ENCODE measurements at places on chromosomes 11 and 22.

- no peak for DNase-seq
These were observed 62.0 kb upstream of the UCP3 start for GRCh38 chr11:74070723-74071492.

DNA sequence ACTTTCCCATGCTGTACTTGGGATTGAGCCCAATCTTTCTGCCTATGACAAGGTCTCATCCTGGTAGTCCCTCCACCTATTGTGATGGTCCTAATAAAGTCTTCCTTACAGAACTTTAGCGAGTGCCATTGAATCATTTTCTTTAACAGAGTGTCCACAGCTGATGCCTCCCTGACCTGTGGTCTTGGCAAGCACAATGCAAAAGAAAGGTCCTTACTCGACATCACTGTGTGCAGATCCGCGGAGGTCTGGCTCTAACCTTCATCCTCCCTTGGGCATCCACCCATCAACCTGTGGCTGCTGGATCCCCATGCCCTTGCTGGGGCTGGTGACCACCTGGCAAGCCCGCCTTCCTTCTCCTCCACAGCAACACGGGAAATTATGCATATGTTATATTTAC is 1203.9 kb downstream of the TBC1D22A start:
- no peak for DNase-seq

- DNase-seq, result no peak
These were observed 17.1 kb upstream of the NRIP3 start for GRCh38 chr11:9020916-9021315.

- DNase-seq, result no peak
These were observed 891.5 kb downstream of the TBC1D22A start for GRCh38 chr22:47653921-47654320.

DNA sequence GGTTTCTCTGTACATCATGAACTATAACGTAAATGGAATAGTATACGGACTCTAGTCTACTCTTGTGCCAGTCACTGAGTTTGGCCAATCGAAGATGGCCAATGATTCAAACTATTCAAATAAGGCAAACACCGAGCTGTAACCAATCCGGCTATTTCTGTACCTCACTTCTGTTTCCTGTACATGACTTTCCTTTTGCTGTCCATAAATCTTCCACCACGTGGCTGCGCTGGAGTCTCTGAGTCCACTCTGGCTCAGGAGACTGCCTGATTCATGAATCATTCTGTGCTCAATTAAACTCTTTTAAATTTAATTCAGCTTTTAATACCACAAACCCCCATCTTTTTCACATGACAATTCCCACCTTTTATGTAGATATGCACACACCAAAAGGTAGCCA is 1.5 kb upstream of the JAML start:
- DNase-seq, result no peak

- no peak for DNase-seq
These were observed 384.8 kb downstream of the MN1 start for GRCh38 chr22:27416511-27417420.

DNA sequence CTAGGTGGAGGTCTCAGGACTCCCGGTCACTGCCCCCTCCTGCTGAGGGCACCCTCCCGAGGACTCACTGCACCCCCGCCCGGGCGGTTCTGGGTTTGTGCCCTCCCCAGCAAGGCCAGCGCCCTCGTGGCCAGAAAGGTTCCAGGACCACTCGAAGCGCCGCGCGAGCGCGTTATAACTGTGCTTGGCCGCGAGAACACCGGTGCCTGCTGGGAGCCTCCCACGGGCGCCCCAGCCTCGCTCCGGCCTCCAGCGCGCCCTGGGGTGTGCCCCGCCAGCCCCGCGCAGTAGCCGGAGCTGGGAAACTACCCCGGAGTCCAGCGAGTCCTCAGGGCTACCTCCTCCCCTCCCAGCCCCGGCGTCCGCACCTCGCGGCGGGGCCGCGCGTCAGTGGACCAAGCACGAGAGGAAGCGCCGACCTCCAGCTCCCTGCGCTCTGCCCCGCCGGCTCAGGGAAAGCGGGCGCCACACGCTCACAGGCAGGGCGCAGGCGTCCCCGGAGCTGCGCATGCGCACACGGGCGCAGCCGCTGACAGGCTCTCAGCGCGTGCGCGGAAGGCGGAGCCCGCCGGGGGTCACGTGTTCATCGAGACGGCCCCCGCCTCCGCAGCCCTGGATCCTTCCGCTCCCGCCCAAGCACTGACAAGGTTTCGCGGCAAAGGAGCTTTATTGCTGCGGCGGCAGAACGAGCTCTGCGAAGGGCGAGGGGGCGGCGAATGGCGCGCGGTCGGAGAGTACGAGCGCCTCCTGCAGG is at the start of gene SCO2:
Gene SCO2 (minus strand): TSS at position 495 of the 754 bp plus-strand sequence. CDS start 1,187 bp downstream, outside the sequence.
- peak; percentile 95 for DNase-seq

- DNase-seq, result no peak
These were observed 39.6 kb downstream of the BCR start for GRCh38 chr22:23219822-23220484.

DNA sequence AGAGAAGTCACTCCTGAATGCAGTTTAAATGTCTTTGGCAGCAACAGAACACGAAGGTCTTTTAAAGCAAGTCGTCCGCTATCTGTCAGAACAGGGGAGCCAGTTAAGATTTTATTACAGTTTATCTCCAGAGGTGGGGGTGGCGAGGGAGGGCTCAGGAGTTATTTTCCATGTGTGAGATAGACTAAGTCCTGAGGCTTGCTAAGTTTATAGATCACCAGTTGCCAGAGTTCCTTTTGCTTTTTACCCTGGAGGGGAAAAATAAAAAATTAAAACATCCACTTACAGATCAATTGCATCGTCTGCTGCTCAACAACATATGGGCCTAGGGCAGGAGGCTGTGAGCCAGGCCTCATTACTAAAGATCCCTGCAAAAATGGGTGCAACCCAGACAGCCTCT is 90.7 kb downstream of the SNX19 start:
- no peak for DNase-seq

GRCh38 chr11:35714882-35715627 is 52.5 kb downstream of the TRIM44 start:
- no peak for DNase-seq

DNA sequence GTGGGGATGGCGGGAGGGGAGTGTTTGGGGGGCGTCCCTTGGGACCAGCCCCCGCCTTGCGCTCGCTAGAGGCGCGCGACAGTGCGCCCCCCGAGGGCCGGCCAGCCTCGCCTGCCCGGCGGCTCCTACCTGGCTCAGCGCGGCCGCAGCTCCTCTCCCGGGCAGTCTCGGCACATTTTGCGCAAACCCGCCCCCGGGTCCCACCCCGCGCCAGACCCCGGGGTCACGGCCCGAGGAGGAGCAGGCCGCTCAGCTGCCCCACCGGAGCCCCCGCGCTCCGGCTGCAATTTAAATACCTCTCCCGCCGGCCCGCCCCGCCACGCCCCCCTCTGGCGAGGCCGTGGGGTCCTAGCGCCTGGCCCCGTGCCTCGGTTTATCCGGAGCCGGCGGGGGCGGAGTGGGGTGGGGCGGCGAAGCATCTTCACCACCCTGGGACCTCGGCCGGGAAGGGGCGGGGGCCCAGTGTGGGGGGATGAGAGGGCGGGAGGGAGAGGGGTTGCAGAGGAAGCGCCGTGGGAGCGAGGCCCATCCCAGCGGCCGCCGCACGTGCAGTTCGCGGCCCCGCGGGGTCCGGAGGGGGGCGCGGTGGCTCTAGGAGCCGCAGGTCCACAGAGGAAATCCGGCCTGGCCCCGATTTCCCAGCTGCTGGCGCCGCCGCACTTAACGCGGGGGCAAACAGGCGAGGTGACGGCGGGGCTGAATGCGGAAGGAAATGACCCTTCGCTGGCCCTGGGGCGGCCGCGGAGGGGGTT is at the start of gene LRRC32:
Gene LRRC32 (minus strand): TSS at position 263 of the 752 bp plus-strand sequence. CDS start 4,793 bp downstream, outside the sequence.
- no peak for DNase-seq

- DNase-seq, result no peak
These were observed 48.0 kb upstream of the SORL1-AS1 start for GRCh38 chr11:121500717-121501116.

- DNase-seq, result no peak
These were observed 1140.5 kb upstream of the CNTN5 start for GRCh38 chr11:97880209-97880608.

Data from T-helper 9 cell (primary cell).